Activated T-cell treated with anti-CD3 and anti-CD28 coated beads for 1 hour (primary cell): ENCODE measurements at places on chromosomes 11 and 22.

DNA sequence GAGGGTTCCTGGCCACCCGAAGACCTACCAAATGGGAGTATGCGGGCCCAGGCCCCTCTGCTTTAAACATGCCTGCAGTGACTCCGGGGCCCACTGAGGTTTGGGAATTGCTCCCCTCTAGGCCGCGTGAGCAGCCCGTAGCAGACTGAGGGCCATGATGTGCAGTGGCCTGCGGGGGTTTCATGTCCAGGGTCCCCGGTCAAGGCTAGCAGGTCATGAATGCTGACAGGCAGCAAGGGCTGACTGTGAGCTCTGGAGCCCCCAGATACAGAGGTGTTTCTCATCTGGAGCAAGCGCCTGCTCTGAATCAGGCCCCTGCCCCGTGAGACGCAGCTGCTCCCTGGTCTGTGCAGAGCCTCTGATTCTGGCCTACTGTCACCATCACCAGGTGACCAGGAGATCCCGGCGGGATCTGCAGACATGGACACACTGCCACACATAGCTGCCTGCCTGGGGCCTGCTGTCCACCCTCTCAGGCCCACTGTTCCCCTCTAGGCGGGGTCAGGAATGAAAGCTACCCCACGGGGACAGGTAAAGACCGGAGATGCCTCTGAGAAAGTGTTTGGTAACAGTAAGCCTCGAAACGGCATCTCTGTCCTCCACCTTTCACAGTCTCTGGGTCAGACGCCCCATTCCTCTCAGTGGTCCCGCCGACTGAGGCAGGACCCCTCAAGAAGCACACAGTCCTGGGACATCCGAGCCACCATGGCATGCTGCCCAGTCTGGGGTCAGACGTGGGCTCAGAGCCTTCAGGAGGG lies 73.3 kb downstream of the PARVB start:
- DNase-seq, result no peak

DNA sequence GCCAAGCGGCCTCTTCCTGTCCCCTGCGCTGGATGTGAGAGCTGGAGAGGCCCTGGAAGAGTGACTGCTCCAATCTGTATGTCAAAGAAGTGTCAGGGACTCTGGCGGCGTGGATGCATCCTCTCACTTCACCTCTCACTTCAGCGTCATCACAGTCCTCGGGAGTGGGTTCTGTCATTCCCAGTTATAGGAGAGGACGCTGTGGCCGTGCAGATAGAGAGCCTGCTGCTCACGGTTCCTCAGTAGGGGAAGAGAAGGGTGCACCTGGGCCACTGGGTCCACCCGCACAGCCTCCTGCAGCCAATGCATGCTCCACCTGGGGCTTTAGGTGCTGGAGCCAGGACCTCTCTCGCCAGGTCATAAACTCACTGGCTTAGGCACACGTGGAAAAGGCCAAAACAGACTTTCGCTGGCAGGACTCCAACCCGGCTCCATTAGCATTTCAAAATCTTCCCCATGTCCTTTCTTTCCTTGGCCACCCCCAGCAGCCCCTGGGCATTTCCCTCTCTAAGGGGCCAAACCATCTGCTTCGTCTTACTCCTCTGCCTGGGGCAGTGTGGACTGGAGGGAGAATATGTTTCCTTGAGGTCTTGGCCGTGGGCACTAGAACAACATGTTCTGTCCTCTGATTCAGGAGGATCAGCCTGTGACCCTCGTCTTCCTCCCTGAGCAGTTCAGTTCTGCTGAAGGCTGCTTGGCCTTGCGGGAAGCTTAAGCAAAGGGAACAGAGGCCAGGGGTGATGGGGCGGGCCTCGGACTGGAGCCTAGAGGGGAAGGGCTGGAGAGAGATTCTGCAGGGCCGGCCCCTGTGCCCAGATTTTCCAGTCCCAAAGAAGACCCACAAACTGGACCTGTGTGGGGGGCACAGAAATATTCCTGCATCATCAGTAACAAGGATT lies 57.8 kb downstream of the ST14 start:
- DNase-seq, result no peak

- no peak for DNase-seq
Measured at GRCh38 chr22:50146439-50147238, 23.9 kb upstream of the PANX2 start.

DNA sequence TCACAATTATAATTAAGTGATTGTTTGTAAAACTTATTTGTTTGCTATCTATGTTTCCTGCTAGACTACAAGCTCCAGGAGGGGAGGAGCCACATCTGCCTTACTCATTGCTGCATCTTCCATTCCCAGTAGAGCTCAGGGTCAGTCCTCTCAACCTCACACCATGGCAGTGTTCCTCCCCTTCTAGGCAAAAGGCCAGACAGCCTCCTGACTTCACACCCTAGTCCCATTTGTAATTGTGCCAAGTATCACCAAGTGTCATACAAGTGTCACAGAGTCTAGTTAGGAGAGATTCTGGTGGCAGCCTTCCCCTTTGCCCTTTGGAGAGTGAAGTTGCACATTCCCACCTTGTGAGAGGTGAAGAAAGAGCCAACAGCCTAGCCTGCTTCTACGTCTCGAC lies 490.4 kb downstream of the INSC start:
- DNase-seq, result no peak

GRCh38 chr11:58762284-58763119 lies 30.8 kb upstream of the GLYAT start:
- DNase-seq, result no peak

DNA sequence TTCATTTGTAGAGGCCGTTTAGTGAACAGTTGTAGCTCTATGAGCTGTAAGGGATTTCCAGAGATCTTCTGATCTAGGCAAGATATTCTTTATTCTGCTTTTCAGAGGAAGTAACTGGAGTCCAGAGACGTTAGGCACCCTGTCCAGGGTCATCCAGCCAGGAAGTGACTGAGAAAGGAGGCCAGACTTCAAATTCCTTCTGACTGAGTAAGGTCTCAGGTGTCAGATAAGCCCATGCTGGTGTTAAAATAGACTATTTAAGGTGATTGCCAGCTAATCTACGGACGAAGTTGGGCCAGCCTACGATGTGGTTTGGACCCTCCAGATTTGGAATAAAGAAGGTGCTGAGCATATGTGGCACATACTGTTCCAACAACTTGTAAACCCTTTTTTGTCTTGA lies 54.6 kb downstream of the GRIK4 start:
- no peak for DNase-seq

DNA sequence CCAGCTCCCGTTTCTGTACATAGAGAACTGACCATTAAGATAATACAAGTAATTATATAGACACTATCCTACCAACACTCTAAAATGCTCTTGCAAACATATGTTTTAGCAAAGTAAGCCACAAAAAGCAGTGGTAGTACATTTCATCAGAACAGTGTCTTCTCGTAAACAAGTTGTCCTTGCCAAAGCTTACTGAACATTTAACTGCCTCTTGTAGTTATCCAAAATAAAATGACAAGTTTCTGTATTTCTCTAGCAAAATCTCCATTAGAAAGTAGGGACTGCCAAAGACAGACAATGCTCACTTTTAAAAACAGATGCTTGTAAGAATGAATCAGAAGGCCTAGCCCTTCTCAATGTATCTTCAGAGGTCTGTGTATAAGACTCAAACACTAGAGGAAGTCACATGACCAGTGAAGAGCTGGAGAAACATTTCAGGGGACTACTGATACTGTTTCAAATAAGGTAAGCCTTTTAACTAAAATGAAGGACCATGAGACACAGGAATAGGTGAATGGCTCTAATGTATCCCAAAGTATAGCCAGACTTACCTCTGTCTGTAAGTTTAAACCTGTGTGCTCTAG lies 7.8 kb upstream of the ZC3H12C start:
- no peak for DNase-seq

- no peak for DNase-seq
Measured at GRCh38 chr11:68231621-68232020, 18.5 kb upstream of the KMT5B start.

GRCh38 chr11:119567688-119568582 lies 145.0 kb upstream of the THY1 start:
- no peak for DNase-seq
